ENCODE measurements at places on chromosomes 6 and 20.

DNA sequence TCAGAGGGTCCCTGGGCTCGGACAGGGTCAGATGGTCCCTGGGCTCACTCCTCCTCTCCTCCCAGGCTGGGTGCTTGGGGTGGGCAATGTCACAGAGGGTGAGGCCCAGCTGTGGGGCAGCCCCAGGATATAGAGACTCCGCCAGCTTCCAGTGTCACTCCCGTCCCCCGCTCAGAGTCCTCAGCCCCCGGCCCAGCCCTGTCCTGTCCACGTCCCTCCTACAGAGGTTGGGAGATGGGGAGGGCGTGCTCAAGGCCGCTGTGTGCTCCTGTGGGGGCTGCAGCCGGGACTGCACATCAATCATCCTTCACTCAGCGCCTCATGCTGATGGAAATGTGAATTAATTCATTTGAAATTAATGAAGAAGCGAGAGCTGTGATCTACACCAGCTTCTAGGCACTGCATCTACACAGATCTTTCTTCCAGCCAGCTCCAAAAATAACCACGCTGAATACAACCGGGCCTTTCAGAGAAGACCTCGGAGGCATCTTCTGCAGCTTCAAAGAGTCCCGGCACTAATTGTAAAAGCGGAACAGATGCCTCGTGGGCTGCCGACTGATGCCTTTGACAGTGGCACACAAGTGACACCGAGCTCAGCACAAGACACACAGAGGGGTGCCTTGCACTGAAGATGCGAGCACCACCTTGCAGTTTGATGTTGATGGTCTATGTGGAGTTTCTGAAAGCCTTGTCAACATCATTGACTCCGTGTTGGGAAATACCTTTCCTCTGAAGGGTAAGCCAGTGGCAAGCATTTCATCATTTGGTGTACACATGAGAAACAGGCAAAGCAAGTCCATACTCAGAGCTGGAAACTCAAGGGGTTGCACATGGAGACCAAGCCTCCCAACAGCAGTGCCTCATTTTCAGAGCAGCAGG lies 39.3 kb downstream of the DACT2 start:
- no peak for DNase-seq

GRCh38 chr6:11412011-11412424 lies 125.5 kb upstream of the TMEM170B start:
- DNase-seq: no peak

GRCh38 chr6:51983564-51983963 lies 103.8 kb downstream of the PKHD1 start:
- no peak for DNase-seq

- DNase-seq: no peak
These were observed 70.7 kb downstream of the ANKRD6 start for GRCh38 chr6:89503641-89504040.

DNA sequence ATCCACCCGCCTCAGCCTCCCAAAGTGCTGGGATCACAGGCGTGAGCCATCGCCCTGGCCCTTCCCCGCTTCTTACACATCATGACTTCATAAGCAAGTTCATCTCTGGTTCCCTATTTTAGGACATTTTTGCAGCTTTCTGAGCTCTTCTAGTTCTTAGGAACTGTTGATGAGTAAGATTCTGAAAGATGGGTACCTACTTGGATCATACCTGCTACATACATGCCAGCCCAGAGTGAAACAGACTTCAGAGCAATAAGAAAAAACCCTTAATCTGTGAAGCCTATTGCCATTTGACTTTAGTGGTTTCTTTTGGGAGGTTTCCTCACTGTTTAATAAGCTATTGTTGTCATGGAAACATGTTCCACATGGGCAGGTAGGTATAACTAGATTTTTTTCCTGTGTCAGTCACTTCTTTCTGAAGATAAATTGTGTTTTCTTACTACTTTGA lies 27.9 kb upstream of the TMEM217 start:
- DNase-seq: no peak

GRCh38 chr20:63449025-63449424 lies 23.4 kb downstream of the KCNQ2 start:
- DNase-seq: no peak

DNA sequence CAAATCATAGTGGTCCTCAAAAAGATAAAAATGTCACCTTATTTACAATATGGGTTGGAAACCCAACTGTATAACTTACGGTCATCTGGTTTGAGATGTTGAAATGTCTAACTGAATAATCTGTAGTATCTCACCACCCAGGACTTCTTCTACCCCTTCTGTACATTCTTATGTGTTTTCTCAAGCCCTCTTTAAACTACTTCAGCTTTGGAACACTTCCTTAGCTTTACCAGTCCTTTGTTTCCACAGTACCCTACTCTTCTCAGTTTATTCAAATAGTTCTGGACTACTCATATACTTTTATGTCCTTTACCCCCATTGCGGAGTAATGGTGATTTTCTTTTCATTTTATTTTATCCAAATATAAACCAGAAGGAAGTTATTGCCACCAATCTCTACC lies 128.6 kb upstream of the FOXO3 start:
- no peak for DNase-seq

GRCh38 chr20:1912053-1912452 lies 16.8 kb downstream of the SIRPA start:
- no peak for DNase-seq

GRCh38 chr6:28254121-28254519 lies 2.1 kb upstream of the ZKSCAN4 start:
- no peak for DNase-seq

DNA sequence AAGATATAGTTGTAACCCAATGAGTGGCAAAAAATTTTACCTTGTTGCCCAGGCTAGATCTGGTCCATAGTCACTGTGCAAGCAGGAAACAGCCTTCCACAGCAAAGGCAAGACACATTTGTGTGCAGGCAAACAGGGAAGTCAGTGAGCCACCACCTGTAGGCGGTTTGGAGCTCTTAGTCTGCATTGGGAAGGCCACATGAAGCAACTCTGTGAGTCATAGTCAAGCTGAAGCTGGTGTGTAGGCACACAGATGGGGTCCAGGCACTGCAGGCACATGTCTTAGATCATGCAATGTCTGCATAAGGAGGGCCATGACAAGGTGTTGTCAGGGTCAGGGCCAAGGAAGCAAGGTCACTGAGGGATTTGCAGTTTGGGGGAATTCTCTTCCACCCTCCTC lies 543.2 kb upstream of the EPHA7 start:
- DNase-seq: no peak

DNA sequence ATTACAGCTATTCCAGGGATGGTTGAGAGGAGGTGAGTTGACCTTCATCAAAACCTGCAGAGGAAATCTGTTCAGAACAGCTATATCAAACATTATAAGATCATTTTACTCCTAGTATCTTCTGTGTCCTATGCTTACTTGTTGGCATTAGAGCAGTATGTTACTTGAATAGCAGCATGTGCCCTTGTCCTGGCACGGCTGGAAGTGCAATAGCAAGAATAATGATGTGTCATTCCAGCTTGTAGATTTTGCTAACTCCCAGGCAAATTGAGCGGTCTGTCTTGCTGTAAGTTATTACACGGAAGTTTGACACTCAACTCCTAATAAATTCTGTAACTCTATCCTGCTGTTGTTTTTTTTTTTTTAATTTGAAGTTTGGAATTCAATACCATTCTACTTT lies 385.5 kb downstream of the TENT5A start:
- no peak for DNase-seq

GRCh38 chr6:34465531-34466241 lies at the start of gene PACSIN1:
PACSIN1 (plus strand) TSS chr6:34466076; CDS start chr6:34526306, 60,230 bp downstream.
- peak; percentile 36 for DNase-seq

DNA sequence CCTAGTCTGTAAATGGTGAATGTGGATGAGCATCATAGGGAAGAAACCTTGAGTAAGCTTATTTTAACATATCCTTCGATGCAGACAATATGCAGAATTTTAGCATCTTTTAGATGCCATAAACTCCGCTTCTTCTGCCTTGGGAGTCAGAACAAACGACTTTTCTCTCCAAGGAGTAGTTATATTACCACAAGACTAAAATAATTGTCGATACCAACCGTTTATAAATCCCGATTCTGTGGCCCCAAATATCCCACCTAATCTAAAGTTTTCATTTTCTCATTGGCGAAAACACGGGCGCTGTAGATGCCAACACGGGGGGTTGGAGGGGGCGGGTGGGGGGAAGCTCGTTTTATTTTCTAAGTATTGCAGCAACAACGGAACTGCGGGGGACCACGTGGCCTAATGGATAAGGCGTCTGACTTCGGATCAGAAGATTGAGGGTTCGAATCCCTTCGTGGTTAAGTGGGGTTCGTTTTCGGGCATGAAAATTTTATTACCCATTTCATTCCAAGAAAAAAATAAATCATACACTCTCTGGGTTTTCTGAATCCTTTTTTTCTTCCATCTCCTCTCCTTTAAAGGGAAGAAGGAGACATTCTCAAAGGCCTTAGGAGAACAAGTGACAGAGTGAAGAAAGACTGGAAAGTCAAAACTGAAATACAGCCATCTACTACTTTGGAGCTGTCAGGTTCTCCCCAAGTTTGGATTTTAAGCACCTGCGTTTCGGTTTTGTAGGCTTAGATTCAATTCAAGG lies 65.5 kb upstream of the BTN3A2 start:
- DNase-seq: no peak

DNA sequence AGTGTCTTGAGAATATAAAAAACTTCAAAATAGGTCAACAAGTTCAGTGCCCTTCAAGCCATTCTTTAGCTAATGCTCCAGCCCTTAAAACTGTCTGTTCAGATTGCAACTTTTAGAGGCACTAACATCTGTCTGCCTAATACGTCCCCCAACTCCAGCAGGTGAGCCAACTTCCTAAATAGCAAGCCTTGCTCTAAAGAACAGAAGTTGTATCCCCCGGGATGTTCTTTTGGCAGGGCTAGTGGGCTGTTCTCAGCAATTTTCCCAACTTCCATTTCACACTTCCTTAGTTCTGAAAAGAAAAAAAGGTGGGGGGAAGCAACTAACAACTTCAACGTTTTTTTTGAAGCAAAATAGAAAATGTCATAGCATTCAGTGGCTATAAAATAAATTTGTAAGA lies 290.0 kb upstream of the PTCHD4 start:
- no peak for DNase-seq

DNA sequence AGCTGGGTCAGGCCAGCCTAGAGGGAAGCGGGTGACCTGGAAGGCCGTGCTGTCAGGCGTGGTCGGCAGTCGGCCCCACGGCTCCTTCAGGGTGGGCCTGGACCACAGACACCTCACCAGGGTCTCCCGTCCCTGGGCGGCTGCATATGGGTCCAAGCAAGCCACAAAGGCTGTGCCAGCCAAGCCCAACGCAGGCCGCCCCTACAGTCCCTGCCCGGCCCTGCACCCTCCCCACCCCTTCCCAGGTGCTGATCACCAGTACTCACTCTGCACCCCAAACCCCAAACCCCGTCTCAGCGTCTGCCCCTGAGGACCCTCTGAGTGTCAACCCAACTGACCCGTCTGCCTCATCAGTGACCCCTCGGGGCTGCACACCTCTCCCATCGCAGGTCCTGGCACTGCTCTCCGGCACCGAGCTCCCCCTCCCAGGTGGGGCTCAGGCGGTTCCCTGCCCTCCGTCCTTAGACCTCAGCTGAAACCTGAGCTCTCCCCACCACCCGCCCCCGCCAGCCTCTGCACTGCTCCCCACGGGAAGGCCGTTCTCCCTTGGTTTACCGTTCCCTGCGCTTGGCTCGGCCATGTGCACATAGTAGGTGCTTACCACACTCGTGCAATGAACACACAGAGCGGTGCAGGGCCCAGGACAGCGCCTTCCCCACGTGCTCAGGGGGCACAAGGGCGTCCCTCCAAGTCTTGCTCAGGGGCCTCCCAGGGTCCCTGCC lies 1.5 kb upstream of the PPDPF start:
- DNase-seq: no peak

- DNase-seq: peak; percentile 77
These were observed 498.8 kb upstream of the POU3F2 start for GRCh38 chr6:98335594-98335993.

- peak; percentile 92 for DNase-seq
These were observed at the start of gene PHF3 for GRCh38 chr6:63635588-63636517. PHF3 (plus strand) TSS chr6:63635802; CDS start chr6:63646552, 10,750 bp downstream.

- DNase-seq: no peak
These were observed 19.8 kb downstream of the NFYA start for GRCh38 chr6:41092421-41093140.

DNA sequence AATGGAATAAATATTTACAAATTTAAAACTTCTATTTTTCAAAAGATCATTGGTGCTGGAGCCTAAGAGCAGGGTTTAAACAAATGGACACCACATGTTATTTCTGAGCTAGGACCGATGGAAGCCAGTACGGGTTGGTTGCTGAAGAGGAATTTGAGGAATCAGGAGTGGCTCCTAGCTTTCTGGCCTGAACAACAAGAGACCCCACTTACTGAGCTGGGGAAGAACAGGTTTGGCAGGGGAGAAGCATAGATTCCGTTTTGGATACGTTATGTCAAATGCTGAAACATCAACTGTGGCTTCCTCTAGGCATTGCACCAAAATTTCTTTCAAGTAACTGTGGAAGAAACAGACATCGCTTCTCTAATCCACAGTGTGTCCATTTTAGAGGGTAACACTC lies 6.7 kb downstream of the WDR27 start:
- DNase-seq: no peak

DNA sequence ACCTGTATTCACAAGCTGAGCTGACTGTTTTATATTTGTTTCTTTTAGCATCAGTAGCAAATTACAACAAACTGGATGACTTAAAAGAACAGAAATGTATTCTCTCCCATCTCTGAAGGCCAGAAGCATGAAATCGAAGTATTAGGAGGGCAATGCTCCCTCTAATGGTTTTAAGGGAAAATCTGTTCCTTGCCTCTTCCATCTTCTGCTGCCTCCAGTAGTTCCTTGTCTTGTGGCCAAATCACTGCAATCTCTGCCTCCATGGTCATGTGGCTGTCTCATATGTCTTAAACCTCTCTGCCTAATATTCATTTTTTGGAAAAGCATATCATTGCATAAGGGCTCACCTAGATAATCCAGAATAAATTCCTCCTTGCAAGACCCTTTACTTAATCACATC lies 25.2 kb upstream of the ASCC3 start:
- DNase-seq: no peak

GRCh38 chr6:159969921-159970320 lies 1.0 kb downstream of the IGF2R start:
- DNase-seq: peak; percentile 25

GRCh38 chr6:34866509-34866908 lies 21.3 kb downstream of the TAF11 start:
- DNase-seq: no peak

- DNase-seq: no peak
These were observed 80.7 kb downstream of the TFAP2B start for GRCh38 chr6:50899306-50899870.

GRCh38 chr6:138419766-138420165 lies 15.7 kb downstream of the HEBP2 start:
- DNase-seq: no peak
